ENCODE measurements at places on chromosomes 4 and X.

DNA sequence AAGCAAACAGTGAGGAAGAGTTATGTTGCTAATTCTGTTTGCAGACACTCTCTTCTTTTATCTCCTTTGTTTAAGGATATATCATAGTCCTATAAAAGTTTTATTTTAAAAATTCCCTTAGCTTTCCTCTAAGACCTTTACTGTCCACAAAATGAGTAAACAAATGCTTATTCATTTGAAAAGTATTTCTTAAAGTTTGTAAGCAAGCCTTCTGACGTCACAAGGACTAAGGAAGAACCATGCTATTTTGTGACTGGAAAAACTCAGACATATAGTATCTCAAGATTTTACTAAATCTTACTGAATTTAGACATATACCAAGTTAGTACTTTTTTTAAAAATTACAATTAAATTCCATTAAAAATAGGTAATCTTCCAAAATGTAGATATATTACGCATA is 5.2 kb upstream of the RBMXL3 start:
- DNase-seq = no peak

DNA sequence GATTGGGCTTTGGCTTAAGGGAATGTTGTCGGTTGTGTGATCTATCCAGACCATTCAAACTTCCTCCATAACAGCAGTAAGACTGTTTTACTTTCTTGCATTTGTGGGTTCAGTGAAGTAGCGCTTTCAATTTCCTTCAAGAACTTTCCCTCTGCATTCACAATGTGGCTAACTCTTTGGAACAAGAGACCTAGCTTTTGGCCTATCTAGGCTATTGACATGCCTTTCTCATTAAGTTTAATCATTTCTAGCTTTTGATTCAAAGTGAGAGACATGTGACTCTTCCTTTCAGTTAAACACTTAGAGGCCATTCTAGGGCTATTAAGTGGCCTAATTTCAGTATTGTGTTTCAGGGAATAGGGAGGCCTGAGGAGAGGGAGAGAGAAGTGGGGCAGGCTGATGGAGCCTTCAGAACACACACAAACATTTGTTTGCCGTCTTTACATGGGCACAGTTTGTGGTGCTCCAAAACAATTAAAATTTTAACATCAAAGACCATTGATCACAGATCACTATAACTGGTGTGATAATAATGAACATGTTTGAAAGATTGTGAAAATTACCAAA is 34.1 kb downstream of the ADH5 start:
- no peak for DNase-seq

- no peak for DNase-seq
Measured at GRCh38 chr4:41077628-41078027, 136.7 kb downstream of the APBB2 start.

GRCh38 chr4:2395584-2395983 is 22.9 kb downstream of the ZFYVE28 start:
- no peak for DNase-seq

Measured in foreskin melanocyte (primary cell).